ENCODE measurements at places on chromosomes 1 and 21. TPM values are rescaled to one million over a fixed set of nuclear protein-coding genes. Genes with fewer than 3 reads are reported as not detected.

The TDRD10 gene
- total RNA-seq = not detected

The COL6A1 gene
- 1,082 TPM for total RNA-seq

The TDRD5 gene
- not detected for total RNA-seq

GRCh38 chr1:198232378-198232777, 75.6 kb downstream of the NEK7 start:
- no peak for DNase-seq

The LRRN2 gene
- total RNA-seq = not detected

DNA sequence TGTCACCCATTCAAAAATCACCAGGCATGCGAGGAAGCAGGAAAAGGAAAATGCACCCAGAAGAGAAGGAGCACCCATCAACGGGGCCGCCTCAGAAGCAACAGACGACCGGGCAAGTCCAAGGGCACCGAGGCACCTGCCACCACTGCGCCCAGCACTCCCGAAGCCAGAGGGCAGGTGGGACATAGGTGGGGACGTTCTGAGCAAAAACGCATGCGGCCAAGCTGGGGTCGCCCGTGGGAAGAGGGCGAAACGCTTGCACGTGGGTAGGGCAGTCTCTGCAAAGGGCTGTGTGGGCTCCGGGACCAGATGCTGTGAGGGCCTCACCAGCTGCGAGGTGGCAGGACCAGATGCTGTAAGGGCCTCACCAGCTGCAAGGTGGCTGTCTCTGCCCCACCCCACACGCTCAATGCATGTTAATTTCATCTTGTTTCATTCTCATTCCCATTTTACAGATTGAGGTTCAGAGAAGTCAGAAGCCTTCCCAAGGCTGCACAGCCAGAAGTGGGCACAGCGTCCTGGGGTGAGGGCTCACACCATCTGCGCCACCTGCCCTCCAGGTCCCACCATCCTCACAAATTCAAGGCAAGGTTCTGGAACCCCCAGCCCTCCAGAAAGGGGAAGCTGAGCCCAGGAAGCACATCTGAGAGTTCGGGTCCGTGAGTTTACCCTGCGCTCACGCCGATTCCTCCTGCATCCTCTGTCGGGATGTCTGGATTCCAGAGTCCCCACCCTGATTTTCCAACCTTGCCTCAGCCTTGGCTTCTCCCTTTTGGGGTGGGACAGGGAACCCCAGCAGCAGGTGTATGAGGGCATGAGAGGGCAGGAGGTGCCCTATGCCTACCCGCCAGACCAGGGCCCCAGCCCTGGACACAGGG, 8.2 kb upstream of the SAMD11 start:
- DNase-seq = no peak

- DNase-seq = no peak
Measured at GRCh38 chr1:23500466-23500865, 16.5 kb upstream of the ASAP3 start.

DNA sequence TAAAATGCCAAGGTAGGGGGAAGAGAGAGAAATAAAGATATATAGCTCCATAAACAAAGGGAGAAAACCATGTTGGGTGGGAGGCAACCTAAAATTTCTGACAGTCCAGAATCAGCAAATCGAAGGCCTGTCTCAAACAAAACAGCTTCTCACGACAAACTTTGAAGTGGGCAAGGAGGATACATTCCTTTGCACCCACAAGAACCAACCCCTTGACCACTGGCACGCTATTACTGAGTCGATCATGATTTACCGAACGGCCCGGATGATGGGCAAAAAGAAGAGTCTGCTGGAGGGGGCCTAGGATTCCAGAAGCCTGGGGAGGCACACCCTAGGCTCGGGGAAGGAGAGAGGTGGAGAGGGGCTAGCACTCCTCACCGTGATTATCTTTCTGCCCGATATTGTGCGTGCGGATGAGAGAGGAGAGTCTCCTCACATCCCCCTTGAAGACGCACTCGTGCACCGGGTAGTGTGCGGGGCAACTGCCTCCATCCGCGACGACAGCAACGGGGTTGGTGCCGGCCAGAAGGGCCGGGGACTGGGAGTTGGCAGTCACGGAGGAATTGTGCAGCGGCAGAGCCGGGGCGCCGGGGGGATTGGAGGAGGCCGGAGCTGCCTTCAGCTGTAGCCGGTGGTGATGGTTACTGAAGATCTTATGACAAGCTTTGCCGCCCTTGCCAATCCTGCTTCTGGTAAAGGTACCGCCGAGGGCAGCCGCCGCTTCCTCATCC, 756 bp downstream of the ANKRD13C start:
- peak; percentile 80 for DNase-seq

DNA sequence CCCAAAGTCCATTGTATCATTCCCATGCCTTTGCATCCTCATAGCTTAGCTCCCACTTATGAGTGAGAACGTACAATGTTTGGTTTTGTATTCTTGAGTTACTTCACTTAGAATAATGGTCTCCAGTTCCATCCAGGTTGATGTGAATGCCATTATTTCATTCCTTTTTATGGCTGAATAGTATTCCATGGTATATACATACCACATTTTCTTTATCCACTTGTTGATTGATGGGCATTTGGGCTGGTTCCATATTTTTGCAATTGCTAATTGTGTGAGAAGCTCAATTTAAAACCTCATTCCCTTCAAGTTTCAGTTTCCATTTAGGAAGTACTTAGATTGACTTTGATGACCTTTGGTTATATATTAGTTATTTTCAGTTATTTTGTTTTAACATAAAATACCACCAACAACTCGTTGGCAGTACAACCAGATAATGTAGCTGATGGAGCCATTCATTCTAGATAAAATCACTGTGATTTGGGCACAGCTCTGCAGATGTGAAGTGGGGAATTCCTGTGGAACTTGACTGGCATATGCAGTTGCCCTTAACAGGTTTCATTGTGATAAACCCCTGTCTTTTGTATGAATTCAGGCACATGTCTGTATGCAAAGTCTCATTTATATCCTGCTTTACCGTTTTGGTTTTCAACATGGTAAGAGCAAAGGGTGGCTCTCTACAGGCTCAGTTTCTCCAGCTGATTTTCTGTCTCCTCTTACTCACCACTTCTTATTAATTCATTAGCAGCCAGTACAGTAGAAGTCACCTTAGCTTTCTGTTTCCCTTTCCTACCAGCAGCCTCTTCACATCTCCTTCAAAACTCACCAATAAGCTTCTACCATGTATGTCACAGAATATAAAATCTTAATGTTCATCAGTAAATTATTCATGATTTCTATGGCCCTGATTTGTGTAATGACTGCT, 170.9 kb downstream of the C1orf21 start:
- no peak for DNase-seq

The SLAMF9 gene
- not detected for total RNA-seq
